Foreskin fibroblast (primary cell): ENCODE measurements at places on chromosomes 5 and 9.

- peak; percentile 63 for DNase-seq
These were observed 407.4 kb downstream of the BRINP1 start for GRCh38 chr9:118961857-118962256.

GRCh38 chr9:123373447-123373923 lies 17.5 kb downstream of the CRB2 start:
- no peak for DNase-seq

GRCh38 chr9:92637886-92638620 lies 31.9 kb downstream of the IPPK start:
- DNase-seq: no peak

GRCh38 chr5:133072021-133072420 lies 20.2 kb downstream of the HSPA4 start:
- no peak for DNase-seq

- DNase-seq: no peak
These were observed 25.4 kb downstream of the EPB41L4B start for GRCh38 chr9:109295221-109296130.

DNA sequence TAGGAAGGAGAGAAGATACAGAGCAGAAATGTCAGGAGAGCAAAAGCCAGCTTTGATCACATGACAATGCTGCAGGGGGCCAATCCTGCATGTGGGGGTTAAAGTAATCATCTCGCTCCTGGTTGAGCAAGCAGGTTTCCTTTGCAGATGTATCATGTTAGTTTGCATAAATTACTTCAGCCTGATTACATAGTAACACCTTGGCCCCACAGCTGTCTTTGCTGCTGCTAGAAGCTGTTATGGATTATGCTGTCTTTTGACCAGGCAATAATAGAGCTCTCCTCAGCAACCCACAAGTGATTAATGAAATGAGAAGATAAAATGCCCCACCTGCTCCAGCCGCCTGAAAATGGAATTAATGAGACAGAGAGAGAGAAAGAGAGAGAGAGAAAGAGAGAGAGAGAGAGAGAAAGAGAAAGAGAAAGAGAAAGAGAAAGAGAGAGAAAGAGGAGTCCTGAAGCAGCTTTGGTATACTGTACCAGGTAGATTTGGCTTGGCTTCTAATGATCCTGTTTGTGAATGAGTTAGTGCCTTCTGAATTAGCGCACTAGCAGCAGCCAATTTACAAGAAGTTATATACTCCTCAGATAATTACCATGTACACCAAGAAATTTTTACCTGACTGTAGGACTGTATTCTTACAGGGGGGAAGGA lies 174.3 kb upstream of the RORB start:
- no peak for DNase-seq
